ENCODE measurements at places on chromosomes 2 and 18.

- DNase-seq = peak; percentile 80
These were observed 21.7 kb downstream of the LBH start for GRCh38 chr2:30252723-30253701.

DNA sequence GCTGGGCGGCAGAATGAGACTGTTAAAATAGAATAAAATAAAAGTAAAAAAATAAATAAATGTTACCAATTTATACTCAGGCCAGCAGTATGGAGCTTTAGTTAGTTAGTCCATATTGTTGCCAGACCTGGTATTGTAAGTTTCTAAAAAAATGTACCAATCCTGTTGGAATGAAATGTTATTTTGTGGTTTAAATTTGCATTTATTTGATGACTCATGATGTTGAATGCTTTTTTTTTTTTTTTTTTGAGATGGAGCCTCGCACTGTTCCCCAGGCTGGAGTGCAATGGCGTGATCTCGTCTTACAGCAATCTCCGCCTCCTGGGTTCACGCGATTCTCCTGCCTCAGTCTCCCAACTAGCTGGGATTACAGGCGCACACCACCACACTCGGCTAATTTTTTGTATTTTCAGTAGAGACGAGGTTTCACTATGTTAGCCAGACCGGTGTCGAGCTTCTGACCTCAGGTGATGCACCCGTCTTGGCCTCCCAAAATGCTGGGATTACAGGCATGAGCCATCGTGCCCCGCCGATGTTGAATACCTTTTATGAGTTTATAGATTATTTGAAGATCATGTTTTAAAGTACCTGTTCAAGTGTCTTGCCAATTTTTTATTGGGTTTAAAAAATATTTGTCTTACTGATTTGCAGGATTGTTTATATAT is 5.7 kb upstream of the PTPRN start:
- DNase-seq = no peak

DNA sequence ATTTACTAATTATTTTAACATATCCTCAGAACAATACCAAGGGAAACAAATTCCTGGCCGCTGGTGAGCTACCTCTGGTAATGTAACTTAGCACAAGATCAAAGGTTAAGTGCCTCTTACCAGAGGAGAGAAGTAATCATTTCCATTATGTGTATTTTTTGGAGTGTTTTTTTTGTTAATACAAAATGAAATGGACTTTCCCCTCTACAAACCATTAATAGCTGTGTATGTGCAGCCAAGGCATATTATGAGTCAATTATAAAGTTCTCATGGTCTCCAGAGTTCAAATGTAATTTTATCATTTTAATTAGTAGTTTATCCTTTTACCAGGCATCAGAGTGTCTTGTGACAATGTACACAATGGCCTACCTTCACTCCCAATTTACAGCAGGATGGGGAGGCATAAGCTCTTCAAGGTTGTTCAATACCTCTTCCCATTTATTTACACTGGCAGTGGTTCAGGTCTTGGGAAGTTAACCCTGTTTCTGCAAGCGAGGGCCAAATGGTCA is 242.2 kb downstream of the TGIF1 start:
- no peak for DNase-seq

DNA sequence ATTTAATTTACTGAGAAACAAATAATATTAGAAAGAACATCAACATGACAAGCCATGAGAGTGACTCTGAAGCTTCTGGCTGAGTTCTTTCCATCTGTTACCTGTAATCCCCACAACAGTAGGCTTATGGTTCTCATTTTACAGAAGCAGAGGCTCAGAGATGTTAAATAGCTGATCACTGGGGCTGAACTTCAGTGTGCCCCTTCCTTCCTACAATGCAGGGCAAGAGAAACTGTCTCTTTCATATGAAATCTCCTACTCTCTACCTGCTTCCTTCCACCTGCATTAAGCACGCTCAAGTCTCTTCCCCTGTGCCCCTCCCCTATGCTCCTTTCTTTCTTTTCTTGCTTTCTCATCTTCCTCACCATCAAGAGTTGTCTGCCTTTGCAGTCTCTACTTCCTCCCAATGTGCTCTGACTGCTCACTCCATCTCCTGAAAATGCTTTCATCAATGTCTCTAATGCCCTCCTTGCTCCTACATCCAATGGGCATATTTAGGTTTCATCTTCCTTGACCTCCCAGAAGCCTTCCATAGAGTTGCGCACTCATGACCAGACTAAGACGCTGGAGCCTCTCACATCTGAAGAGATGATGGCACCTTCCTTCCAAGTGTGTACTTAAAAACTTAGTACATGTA is 23.7 kb downstream of the APOB start:
- DNase-seq = no peak

DNA sequence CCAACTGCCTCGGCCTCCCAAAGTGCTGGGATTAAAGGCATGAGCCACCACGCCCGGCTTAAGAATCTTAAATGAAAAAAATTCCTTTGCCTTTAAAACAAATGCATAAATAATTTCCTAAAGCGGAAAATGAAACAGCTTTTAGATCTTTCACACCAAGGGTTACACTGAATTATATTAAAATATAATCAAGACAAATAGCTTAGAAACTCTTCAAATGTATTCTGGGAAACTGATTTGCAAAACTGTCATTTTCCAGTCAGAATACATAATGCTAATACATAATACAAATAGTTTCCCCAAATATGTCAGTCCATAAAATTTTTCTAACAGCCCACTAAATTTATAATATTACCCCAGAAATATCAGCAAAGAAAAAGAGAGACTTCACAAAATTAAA is 68.3 kb upstream of the PGAP1 start:
- DNase-seq = no peak

- no peak for DNase-seq
These were observed 29.6 kb upstream of the EPAS1 start for GRCh38 chr2:46267616-46268015.

- DNase-seq = no peak
These were observed 10.6 kb downstream of the DNAJB2 start for GRCh38 chr2:219289537-219290361.

GRCh38 chr2:60285626-60286316 is 267.7 kb downstream of the BCL11A start:
- no peak for DNase-seq

- DNase-seq = no peak
These were observed 213.2 kb downstream of the HDAC4 start for GRCh38 chr2:239187464-239188253.

DNA sequence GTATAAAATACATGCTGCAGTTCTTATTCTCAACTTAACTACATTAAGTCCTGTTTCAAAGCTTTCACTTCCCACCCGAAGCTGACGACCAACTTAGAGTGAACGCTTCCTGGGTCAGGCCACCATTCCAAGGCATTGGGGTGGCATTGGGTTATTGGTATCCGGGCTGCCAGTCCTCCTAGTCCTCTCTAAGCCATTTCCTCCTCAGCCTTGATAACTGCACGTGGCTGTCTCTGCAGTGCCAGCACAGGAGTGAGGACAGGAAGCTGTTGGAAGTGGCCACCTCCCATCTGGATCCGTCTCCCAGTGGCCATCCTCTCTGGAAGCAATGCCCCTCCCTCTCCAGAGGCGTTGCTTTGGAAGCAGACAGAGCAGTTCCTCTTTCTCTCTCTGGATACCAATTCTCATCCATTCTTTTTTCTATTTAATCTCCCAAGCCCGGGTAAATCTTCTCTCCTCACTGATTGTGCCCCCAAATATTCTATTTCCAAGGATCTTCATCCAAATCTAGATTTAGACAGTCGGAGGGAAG is 354.7 kb downstream of the EIPR1 start:
- DNase-seq = no peak

GRCh38 chr2:17482651-17483050 is 35.6 kb downstream of the RAD51AP2 start:
- no peak for DNase-seq

- DNase-seq = no peak
These were observed 49.9 kb downstream of the MYO7B start for GRCh38 chr2:127585270-127585807.

DNA sequence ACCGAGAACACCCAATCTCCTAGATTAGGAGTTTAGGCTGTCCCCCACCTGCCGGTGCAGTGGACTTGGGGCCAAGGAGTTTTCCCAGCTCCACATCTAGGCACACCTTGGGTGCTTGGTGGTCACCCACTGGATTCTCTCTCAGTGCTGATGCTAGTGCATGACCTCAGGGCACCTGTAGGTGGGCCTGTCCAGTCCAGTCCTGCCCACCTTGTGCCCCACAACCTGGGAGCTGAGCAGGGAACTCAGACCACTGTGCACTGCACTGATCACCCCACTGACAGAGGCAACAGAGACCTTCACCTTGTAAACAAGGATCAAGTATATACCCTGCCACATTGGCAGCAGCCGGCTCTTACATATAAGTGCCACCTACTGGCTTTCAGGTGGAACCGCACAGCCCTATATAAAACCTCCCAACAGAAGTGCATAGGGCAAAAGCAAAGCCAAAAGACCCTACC is 12.7 kb upstream of the CDH19 start:
- no peak for DNase-seq
